ENCODE measurements at places on chromosomes 1 and 21.
A peak's percentile ranks its signal among the peaks of the same experiment; 100 is the strongest.

- DNase-seq = no peak
These were observed 78.7 kb downstream of the DHRS3 start for GRCh38 chr1:12539320-12539704.

- no peak for DNase-seq
These were observed 12.1 kb downstream of the TTC34 start for GRCh38 chr1:2789164-2789985.

- no peak for DNase-seq
These were observed 65.2 kb downstream of the AGPAT3 start for GRCh38 chr21:43930074-43930847.

DNA sequence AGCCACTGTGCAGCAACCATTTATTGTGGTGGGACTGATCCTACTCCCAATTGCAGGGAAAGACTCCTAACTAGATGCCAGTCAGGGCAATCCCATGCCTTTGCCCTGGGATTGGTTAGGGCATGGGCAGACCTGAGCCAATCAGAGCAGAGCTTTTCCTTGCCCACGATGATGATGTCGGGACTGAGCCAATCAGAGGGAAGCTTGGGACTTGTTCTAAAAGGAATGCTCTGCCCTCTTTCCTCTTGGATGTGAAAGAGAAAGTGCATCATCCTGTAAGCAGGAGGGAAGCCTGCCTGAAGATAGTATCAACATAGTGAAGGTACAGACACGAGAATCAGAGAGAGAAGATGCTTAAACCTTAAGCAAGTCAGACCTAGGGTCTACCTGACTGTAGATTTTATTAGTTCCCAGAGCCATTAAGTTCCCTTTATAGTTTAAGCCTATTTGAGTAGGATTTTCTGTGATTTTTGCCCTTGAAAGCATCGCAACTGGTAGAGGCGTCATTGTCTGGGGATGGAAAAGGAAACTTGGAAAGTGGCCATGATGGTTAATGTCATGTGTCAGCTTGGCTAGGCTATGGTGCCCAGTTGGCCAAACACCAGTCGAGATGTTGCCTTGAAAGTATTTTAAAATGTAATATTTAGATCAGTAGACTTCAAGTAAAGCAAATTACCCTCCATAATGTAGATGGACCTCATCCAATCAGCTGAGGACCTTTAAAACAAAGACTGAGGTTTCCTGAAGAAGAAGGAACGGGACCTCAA is 19.9 kb downstream of the IRF2BP2 start:
- DNase-seq = no peak

DNA sequence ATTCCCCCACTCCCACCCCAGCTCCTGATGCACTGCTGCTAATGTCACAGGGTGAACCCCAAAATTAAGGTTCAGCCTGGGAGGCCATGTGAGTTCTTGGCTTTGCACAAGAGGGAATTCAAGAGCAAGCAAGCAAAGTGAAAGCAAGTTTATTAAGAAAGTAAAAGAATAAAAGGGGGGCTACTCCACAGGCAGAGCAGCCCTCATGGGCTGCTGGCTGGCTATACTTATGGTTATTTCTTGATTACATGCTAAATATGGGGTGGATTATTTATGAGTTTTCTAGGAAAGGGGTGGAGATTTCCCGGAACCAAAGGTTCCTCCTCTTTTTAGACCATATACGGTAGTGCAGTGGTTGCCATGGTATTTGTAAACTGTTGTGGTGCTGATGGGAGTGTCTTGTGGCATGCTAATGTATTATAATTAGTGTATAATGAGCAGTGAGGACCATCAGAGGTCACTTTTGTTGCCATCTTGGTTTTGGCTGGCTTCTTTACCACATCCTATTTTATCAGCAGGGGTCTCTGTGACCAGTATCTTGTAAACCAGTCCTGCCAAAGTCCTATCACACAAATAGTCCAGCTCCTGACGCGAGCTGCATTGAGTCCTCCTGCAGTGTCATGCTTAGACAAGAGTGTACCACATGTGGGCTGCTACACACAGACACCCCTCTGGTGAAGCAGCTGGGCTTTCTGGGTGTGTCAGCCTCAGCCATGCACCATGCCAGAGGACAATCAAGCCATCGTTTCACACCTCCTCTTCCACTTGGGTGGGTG is 46.4 kb upstream of the CSF1 start:
- peak; percentile 62 for DNase-seq

- DNase-seq = no peak
These were observed 210.6 kb downstream of the PBX1 start for GRCh38 chr1:164769486-164770130.

- DNase-seq = no peak
These were observed 179.7 kb upstream of the ST6GALNAC5 start for GRCh38 chr1:76687307-76688175.

GRCh38 chr21:42313501-42313969 is 1.7 kb downstream of the TFF3 start:
- DNase-seq = no peak

- no peak for DNase-seq
These were observed 704.5 kb upstream of the B3GALT2 start for GRCh38 chr1:193890935-193891334.

- DNase-seq = no peak
These were observed 12.8 kb downstream of the WDR3 start for GRCh38 chr1:117942293-117942692.

DNA sequence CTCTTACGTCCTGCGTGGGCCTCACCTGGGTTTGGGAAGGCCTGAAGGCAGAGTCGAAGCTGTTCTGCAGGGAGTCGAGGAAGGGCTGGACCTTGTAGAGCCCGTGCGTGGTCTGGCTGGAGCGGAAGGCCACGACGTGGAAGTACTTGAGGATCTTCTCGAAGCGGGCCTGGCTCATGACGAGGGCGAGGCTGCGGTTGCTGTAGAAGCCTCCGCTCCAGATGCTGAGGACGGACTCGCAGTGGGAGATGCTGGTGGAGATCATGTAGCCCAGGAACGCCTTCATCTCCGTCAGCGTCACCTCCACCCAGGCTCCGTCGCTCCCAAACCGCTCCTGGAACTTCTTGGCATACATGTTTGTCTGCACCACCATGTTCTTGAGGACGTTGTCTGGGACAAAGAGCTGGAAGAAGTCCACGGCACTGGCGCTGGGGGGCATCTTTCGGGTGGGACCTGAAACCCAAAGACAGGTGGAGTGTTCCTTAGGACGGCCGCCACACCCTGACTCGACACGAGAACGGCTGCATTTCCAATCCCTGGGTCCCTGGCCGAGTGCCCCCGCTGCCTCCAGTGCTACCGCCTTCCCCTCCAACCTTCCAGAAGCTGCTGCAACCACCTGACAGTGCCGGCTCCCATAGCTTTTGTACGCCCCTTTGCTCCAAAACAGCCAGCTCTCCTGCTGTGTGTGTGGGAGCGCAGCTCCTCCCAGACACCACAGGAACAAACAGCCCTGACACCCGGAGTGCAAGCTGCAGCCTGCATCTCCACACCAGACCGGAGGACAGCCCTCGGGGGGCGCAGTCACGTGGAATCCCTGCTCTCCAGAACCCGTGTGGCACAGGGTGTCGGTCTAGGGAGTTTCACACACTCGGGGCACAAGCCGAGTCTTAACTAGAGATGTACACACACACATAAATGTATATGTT is 69.0 kb downstream of the PGBD5 start:
- DNase-seq = no peak

DNA sequence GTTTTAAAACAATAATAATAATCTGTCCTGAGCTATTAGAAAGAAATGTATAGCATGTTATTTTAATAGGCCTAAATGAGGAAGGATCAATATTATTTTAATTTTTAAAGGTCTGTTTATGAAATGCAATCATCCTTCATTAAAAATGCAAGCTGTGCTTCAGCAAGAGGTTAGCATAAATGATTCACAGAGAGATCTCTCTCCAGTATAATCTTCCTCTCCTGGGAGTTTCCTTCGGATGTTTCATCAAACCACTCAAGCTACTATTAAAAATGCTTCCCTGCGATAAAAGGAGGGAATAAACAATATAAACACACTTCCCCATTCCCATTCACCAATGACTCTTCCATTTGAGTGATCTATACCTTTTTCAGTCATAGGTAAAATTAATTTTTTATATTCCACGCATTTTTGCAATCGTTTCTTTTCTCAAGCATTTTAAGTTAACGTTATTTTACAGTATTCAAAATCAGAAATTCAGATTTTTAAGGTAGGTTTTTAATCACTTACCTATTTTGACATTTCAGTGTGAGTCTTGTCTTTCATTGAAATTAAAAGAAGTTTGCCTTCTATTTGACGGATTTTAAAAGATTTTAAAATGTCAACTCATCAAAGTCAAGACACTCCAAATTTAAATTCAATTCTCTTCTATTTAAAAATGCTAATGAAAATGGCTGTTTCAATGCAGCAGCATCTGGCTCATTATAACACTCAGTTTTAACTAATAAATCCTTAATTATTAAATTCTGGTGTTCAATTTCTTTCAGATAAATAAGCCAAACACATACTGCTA is 64.3 kb downstream of the RERE start:
- no peak for DNase-seq

DNA sequence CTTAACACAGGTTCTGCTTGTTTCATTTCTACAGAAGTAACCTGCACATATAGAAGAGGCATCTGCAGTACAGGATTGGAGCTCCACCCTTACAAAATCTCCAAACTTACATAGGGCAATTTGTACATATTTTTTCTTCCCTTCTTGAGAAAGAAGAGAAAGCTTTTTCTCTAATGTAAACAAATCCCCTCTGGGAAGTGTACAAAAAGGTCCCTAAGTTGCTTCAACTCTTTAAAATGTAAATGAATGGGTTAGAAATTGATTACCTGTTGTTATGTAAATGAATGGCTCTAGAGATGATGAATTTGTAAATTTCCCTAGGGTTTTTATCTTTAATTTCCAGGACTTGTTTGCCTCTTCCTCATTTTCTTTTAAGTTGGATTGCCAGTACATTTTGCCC is 1183.7 kb downstream of the MRPL39 start:
- DNase-seq = no peak

DNA sequence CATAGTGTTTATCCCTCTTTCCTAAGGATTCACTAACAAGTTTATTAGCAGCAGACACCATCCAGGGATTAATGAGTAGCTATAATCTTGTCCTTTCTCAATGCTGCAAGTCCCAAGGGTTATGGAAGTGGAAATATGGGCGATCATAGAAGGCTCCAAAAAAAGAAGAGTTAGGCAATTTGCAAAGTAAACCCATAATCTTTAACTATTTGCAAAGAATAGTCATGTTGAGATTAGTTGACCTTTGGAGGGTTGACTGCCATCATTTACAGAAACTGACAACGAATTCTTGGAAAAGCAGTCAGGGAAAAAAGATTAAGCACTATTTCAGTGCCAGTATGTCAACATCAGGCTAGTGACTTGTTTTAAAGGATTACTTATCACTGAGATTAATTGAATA is 169.9 kb downstream of the KCNT2 start:
- DNase-seq = no peak

GRCh38 chr1:38068980-38069340 is 22.4 kb upstream of the POU3F1 start:
- DNase-seq = no peak

- no peak for DNase-seq
These were observed 26.4 kb upstream of the IGSF3 start for GRCh38 chr1:116693759-116694480.

DNA sequence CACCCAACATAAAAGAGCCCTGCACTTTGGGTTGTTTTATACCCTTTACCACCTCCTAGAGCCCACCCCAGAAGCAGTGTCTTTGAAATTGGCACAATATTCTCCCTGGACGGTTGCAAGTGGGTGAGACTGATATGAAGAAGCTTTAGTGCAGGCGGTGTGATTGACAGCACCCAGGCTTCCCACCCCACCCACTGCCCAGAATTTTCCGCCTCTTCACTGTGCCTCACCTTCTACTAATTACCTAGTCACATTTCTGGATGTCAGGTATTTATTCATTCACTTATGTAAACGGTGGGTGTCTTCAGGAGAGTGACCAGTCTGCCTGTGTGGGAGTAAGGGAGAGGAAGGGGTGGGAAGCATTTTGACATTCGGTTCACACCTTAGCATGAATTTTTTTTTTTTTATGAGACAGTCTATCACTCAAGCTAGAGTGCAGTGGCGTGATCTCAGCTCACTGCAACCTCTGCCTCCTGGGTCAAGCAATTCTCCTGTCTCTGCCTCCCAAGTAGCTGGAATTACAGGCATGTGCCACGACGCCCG is 1.7 kb upstream of the FAM89A start:
- DNase-seq = no peak

DNA sequence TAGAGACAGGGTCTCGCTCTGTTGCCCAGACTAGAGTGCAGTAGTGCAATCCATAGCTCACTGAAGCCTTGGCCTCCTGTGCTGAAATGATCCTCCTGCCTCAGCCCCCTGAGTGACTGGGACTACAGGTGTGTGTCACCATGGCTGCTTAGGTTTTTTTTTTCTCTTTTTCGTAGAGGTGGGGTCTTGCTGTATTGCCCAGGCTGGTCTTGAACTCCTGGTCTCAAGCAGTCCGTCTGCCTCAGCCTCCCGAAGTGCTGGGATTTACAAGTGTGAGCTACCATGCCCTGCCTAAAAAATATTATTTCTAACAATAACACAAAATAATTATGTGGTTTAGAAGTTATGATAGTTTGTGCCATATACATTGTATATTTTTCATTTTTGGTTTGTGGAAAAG is 9.9 kb downstream of the CAMTA1 start:
- DNase-seq = no peak

DNA sequence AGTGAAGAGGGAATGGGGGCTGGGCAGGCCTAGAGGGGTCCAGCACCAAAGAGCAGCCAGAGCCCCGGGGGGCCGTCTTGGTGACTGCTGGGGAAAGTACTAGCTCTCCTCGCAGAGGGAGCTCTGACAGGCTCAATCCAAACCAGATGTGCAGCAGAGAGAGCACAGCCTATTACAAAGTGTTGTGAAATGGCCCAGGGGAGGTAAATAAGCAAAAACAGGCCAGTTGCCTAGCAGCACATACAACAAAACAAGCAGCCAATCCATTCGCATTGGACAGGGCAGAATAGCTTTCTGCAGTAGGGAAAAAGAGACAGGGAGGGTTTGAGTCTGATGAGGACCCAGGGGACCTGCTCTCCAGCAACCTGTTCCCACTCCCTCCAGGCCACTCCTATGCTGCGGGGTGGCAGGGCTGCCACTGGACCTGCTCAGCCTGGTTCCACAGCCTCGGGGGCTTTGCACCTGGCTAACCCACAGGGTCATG is 239.6 kb upstream of the FGGY start:
- DNase-seq = peak; percentile 87

GRCh38 chr1:243459059-243459458 is 203.2 kb downstream of the SDCCAG8 start:
- no peak for DNase-seq

GRCh38 chr1:3161176-3161840 is 92.3 kb downstream of the PRDM16 start:
- no peak for DNase-seq

DNA sequence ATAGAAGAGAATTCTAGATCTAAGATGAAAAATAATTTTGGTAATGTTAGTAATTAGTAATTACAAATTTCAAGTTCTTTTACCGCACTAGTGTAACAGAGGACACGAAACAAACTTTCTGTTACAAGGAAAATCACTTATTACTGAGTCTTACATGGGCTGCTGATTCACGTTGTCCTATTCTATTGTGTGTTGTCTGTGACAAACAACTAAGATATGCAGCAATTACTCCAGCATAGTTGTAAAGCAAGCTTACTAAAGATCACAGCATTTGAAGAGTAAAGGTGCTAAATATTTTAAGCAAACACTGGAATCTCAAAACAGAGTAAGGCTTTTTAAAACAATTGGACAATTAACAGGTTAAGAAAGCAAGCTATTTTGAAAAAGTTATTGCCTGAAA is 502.3 kb downstream of the KCNT2 start:
- no peak for DNase-seq
